ENCODE measurements at places on chromosomes 6 and 20.

- no peak for DNase-seq
These were observed 118.0 kb upstream of the CD93 start for GRCh38 chr20:23203951-23204730.

GRCh38 chr20:20492521-20493332, 124.8 kb downstream of the INSM1 start:
- DNase-seq, result no peak

- no peak for DNase-seq
These were observed 54.1 kb upstream of the UBR2 start for GRCh38 chr6:42509765-42510164.

DNA sequence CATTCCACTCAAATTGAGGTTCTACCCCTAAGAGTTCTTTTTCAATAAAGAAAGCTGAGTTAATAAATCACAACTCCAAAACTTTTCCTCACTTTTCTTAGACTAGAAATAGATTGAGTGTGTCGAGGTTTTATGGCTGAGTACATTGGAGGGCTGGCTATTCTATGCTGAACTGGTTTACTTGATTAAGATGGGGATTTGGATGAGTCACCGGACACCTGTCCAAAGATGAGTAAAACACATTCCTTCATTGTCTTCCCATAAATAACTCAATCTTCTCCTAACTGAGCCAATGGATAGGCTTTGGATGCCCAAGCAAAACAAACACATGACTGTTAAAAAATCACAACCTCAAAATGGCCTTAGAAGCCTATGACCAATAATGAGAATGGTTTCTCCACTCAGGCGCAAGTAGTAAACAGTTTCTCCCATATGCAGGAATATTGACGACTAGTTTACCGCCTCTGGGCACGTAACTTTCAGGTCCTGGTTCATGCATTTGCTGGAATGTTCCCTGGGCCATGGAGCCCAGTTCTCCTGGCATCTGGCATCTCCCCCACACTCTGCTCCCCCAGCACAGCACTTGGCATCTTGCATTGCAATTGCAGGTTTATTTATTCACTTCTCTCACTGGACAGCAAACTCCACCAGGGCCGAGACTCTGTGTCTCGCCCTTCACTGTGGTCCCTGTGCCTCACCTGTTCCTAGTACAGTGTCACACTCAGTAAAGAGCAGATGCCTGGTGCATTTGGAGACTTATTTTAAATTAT, 43.9 kb downstream of the BCAS1 start:
- no peak for DNase-seq

GRCh38 chr6:17705778-17706579, 746 bp downstream of the NUP153 start:
- DNase-seq, result peak; percentile 59

- DNase-seq, result no peak
These were observed 107.6 kb upstream of the MCHR2 start for GRCh38 chr6:100101644-100102043.

GRCh38 chr6:17251953-17252352, 29.2 kb upstream of the RBM24 start:
- no peak for DNase-seq

GRCh38 chr20:36572701-36573102, 695 bp upstream of the TGIF2 start:
- peak; percentile 38 for DNase-seq

- no peak for DNase-seq
These were observed 77.1 kb downstream of the SH3BGRL2 start for GRCh38 chr6:79708095-79708791.

DNA sequence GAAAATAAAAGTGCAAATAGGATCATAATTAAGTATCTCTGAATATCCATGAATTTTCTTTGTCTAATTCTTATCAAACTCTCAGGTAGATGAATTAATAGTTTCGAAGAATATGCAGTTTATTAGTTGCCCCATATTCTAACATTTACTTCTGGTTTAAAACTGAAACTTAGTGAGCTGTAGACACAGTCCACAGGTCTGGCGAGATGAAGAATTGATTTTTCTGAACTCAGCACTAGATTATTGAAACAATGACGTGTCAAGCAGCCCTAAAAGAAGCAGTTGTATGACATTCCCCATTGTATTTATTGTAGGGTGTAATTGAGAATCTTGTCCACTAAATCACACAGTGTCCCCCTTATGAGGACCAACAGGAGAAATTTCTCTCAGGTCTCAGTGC, 407.1 kb downstream of the GRIK2 start:
- DNase-seq, result no peak

GRCh38 chr6:131683479-131683878, 17.7 kb downstream of the OR2A4 start:
- DNase-seq, result no peak

DNA sequence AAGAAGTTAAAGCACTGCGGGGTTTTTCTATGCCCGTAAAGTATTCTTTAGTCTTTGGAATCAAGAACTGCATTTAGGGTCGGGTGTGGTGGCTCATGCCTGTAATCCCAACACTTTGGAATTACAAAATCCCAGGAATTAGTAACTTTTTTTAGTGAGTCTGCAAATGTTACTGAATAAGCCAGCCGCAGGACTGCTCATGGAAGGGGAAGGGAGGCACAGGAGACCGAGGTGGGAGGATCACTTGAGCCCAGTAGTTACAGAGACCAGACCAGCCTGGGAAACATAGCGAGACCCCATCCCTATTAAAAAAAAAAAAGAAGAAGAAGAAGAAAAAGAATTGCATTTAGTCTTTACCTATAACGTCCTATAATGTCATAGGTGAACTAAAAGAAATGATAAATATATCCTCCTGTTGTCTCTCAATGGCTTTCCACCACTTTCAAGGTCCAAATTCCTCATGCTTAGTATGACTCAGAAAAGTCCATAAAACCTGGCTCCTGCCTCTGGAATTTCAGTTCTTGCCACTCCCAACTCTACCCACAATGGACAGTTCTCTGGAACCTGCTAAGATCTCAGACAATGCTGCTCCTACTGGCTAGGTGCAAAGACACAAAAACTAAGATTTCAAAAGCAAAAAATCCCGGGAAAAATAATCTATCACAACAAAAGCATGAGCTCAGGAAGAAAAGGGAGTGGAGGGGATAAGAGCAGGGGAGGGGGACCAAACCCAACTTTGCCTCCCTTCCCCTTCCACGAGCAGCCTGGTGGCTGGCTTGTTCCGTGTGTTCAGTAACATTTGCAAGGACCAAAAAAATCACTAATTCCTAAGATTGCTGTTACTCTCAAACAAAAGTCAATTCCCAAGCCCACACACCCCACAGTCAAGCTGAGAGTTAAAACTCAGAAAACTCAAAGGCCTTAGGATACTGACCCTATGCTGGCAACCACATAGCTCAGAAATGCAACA, 39.0 kb downstream of the B4GALT5 start:
- DNase-seq, result no peak

DNA sequence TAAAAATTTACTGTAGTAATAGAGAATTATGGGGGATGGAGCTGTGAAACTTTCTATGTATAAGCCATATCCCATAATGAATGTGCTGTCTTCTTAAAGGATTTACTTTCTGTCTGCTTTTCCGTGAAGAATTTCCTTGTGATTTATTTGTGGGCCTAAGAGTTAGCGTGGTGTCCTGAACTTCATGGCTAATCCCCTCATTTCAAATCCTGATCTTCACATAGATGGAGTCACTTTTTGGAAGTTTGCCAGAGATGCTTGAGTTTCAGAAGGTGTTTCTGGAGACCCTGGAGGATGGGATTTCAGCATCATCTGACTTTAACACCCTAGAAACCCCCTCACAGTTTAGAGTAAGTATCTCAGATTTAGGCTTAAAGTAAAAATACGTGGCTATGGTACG, 19.4 kb upstream of the CLDN20 start:
- no peak for DNase-seq

GRCh38 chr6:115666997-115667396, 393.7 kb downstream of the FRK start:
- no peak for DNase-seq

- DNase-seq, result no peak
These were observed 258.4 kb downstream of the RNGTT start for GRCh38 chr6:88704980-88705379.

GRCh38 chr6:7241709-7242645, 71.0 kb downstream of the SSR1 start:
- no peak for DNase-seq

- no peak for DNase-seq
These were observed 65.7 kb downstream of the EPM2A start for GRCh38 chr6:145669627-145670034.

GRCh38 chr6:129696843-129697242, 13.1 kb downstream of the ARHGAP18 start:
- no peak for DNase-seq

- no peak for DNase-seq
These were observed 467.2 kb upstream of the CHD6 start for GRCh38 chr20:42085366-42085765.

Data from testis (tissue), 5 donors.